ENCODE measurements at places on chromosomes 12 and 14.

- DNase-seq: no peak
Measured at GRCh38 chr12:77916276-77916675, 85.6 kb downstream of the NAV3 start.

- DNase-seq: no peak
Measured at GRCh38 chr12:91273560-91273959, 90.9 kb upstream of the DCN start.

- no peak for DNase-seq
Measured at GRCh38 chr12:45244561-45245343, 28.9 kb downstream of the ANO6 start.

DNA sequence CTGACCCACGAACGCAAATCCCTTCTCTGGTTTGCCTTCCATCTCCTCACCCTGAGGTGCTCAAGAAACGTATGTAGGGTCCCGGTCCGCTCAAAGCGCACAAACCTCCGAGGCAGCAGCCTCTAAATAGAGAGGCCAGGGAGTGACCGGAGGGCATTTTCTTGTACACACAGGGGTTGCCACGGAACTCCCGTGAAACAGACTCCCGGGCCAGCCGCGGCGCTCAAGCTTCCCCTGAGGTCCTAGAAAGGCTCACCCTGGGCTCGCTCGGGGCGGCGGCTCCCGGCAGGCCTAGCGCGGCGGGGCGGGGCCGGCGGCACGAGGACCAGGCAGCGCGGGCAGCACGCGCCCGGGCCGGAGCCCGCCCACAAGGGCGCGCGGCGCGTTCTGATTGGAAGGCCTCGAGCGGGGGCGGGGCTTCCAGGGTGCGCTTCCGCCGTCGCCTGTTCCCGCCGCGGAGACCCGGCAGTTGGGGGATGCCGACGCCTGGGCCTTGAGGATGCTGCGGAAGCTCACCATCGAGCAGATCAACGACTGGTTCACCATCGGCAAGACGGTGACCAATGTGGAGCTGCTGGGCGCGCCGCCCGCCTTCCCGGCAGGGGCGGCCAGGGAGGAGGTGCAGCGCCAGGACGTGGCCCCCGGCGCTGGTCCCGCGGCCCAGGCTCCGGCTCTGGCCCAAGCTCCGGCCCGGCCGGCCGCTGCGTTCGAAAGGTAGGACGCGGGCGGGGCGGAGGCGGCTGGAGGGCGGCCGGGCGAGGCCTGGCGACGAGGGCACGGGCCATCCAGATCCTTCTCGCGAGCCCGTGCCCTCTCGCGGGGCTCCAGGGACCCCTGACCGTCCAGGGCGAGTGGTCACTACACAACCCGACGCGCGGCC lies at the start of gene TDRD9:
Gene TDRD9, plus strand, starts transcription at position 446 of the 880 bp plus-strand sequence. Its CDS starts 54 bp downstream, at position 500.
- DNase-seq: no peak

DNA sequence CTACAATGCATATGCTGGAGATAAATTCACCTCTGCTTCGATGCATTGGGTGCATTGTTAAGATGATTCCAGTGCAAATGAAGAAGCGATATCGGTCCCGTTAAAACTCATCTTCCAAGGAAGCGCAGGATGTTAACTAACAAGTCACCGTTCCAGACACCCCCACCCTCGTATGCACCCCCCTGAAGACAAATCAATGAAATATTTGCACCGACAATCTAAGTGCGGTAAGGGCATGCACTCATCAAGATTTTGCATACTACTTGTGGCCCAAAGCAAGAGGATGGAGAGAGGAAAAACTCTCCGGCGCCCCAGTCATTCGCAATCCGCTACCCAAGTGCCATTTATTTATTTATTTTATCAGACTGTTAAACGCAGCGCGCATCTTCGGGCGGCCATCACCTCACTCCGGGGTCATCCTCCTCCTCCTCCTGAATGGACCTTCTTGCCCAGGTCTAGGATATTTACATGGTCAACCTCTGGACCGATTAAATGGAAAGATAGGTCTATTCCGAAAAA lies 1.2 kb downstream of the NOVA1 start:
- DNase-seq: peak; percentile 76

- no peak for DNase-seq
Measured at GRCh38 chr12:34349673-34349961, 327.3 kb downstream of the ALG10 start.

DNA sequence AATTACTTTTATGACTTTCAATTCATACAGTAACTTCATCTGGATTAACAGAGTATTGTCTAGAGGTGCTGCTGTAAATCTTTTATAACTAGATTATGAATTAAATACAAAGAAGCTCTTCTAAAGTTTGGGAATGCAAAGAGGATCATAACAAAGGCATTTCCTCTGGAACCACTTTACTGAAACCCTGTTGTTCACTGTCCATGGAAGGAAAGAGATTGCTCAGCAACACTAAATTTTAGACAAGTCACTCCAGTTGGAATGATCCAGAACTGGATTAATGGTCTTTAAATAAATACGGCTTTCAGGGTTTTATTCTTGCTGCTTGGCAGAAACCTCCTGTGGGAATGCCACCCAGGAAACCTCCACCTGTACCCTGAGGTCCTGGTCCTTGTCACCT lies 250.6 kb downstream of the KSR2 start:
- no peak for DNase-seq

DNA sequence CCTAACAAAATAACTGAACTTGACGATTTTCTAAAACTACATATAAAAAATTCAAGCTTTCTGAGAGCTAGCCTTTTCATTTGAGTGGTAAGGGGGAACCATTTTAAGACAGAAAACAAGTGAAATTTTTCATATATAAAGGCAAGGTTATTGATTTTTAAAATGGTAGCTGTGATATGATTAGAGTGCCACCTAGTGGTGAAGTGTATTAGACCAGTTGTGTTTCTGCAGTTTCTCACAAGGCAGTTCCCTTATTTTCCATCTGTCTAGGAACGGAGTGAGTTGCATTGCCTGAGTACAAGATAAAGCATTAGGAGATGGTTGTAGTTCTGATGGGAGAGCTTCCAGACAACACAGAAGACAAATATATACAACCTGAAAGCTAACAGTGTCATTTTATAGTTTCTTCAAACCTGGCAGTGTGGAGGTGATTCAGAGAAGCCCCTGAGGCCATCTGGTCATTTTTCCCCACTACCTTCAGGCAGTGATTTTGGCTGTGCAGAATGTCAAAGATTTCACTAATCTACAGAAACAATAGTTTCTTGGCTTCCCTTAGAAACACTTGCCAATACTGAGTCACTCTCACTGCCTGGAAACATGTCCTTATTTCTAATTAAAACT lies 180.8 kb downstream of the C12orf50 start:
- DNase-seq: peak; percentile 62

DNA sequence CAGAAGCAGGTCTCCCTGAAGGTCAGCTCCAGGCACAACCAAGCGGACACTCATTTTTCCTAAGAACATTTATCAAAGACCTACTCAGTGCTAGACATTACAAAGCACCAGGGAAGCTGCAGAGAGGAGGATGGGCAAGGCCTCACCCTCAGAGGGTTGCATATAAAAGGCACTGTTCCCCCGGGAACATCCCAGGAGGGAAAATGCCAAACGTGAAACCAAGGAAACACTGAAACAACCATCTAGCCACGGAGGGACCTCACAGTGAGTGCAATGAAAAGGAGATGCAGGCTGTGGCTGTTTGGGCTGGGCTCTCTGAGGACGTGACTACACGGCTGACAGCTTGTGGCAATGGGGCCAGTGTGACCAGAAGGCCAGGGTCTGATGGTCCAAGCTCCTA lies 117.4 kb upstream of the VASH1 start:
- DNase-seq: no peak

- no peak for DNase-seq
Measured at GRCh38 chr12:132803888-132804287, 24.8 kb downstream of the GOLGA3 start.

DNA sequence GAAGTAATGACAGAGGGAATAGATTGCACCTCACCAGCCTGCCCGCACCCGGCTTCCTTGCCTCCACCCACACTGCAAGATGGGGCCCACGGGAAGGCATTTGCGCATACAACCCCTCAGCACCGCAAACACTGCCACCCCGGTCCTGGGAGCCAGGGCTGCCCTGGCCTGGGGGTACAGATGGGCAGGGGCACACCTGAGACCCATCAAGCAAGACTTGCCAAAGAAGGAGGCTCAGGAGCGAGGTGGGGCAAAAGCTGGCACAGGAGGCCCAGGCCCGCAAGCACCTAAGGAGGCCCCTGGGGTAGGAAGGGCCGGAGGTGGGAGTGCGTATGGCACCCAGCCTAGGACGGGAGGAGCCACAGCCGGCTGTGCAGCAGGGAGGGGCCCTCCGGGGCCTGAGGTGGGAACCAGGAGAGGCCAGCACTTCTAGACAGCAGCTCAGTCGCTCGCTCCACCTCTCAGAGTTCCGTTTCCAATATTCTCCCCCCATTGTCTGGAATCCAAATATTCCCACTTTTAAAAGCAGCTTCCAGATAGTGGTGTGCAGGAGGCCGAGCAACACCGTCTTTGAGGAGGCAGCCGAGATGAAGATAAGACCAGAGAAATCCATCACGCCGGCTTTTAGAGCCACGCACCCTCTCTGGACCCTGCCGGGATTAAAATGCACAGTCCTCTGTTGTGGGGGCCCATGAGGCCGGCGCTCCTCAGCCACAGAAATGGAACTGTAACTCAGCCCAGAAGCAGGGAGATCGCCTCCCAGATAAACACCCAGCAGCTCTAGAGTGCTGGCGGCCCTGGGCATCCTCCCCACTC lies 12.2 kb upstream of the C14orf180 start:
- DNase-seq: no peak

- DNase-seq: no peak
Measured at GRCh38 chr12:6747216-6747615, 5.7 kb downstream of the MLF2 start.

DNA sequence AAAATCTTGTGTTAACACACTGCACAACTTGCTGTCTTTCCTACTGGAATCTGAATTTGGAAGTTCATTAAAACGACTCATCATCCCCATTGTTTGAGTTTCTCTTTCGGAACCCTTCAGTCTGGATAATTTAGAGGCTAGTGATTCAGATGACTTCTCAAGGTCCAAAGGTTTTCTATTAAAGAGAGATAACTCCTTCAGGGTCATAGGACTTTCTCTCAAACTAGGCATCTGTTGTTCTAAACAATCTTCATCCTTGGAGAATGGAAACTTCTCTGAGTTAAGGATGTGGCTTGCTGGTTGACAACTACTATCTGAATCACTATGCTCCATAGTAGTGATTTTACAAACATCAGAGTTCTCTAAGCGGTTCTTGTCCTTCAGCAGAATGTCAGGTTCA lies 4.4 kb downstream of the MLH3 start:
- DNase-seq: no peak
